NAMALWA (cell line): ENCODE measurements at places on chromosomes 2 and 18.

DNA sequence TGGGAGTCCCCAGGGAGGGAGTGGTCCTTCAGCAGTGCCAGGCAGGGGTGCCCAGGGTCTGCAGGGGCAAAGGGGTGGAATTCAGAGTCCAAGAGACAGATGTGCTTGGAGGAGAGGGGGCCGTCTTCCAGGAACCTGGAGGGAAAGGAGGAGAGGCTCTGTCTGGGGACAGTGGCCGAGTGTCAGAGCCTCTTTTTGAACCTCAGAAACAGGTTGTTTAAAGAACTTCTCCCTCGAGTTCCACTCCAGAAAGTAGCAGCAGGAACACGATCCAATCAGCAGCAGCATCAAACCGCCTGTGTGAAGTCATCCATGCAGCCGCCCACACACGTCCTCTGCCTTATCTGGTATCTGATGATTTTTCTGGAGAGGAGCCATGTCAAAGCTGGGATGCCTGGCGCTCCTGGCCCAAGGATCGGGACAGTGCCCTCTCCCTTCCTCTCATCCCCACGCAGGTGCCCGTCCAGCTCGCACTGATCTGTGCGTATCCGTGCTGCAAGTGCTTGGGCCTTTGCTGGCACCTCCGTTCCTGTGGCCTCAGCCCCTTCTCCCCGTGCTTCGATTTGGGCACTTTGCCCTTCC, 205.1 kb downstream of the NDUFA10 start:
- DNase-seq: no peak

DNA sequence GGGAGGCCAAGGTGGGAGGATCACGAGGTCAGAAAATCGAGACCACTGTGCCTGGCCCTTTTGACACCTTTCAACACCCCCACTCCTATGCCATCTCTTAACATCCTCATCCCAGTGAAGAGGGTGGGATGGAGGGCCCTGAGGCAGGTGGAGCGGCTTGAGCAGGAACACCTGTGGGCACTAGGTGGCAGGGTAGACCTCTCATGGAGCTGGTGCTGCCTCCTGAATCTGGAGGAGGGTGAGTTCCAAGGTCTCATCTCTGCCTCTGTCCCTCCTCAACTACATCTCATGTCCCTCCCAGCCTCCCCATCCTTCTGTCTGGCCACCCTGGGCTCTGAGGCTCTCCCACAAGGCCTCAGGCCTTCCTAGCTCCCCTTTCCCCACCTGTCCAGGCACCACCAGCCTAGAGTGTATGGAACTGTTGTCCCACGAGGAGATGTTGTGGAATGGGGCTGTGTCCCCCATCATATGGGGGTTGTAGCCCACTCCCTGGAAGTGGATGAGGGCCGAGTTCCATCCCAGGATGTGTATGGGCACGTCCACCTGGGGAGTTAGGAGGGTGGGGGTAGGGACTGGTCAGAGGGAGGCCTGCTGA, 17.0 kb upstream of the CRYBA2 start:
- peak; percentile 50 for DNase-seq

DNA sequence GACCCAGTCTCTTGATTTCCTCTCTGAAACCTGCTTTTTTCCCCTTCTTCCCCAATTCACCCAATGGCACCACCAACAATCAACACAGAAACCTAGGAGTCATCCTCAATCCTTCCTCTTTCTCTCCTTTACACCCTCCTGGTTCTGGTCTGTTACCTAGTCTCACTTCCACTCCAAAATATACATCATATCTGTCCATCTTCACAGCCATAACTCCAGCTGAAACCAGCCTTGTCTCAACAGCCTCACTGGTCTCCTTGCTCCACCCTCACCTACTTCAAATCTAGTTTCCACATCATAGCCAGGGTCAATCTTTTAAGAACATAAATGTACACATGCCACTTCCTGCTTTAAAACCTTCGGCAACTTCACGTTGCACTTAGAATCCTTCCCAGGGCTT, 11.8 kb upstream of the TWSG1 start:
- DNase-seq: no peak

- no peak for DNase-seq
These were observed 43.3 kb downstream of the NFATC1 start for GRCh38 chr18:79438898-79439627.

- no peak for DNase-seq
These were observed 75.5 kb upstream of the CCDC68 start for GRCh38 chr18:55034742-55035141.

DNA sequence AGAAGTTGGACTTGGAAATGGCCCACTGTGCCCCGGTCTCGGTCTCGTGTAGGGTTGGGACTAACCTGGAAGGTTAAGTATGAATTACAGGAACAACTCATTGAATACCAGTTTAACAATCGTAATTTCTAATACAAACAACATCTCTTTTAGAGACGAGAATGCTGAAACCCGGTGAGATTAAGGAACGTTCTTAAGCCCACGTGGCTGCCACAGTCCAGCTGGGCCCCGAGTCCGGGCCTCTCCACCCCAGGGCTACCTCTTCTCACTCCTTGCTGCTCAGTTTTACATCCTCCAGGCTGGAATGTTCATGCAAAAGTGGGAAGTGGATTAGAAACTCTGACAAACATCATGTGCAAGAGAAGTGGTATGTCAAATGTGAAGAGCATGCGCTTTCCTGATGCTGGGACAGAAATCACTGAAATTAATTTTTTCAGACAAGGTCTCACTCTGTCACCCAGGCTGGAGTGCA, 29.4 kb downstream of the NGEF start:
- no peak for DNase-seq

GRCh38 chr2:115652652-115653051, 1210.2 kb downstream of the DPP10 start:
- no peak for DNase-seq

GRCh38 chr2:163347982-163348856, 387.6 kb downstream of the FIGN start:
- DNase-seq: no peak

GRCh38 chr18:74610051-74610615, 12.5 kb downstream of the ZNF407 start:
- no peak for DNase-seq

DNA sequence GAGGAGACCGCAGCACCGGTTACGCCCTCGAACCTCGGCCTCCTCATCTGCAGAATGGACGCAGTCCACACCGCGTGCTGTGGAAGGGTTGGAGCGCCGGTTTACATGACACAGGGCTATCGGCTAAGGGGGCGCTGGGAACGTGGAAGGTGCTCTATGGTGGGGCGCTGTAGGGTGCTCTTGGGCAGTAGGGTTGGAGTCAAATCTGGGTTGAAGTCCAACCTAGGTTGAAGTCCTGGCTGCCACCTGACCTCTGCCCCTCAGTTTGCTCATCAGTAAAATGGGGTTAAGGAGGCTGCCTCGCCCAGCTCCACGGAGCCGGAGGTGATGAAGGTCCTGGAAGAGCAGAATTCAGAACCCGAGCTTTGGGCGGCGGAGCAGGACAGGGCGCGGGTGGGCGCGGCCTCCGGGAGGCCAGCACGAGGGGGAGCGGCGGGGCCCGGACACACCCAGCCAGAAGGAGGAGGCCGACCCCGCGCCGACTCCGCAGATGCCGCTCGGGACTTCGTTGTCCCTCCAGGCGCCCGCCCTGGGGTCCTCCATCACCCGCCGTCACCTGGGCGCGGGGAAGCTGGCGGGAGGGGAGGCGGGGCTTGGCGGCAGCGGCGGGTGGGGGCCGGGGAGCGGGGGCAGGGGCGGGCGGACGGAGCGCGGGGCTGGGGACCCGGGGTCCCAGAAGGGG, 558 bp upstream of the GAREM2 start:
- no peak for DNase-seq

DNA sequence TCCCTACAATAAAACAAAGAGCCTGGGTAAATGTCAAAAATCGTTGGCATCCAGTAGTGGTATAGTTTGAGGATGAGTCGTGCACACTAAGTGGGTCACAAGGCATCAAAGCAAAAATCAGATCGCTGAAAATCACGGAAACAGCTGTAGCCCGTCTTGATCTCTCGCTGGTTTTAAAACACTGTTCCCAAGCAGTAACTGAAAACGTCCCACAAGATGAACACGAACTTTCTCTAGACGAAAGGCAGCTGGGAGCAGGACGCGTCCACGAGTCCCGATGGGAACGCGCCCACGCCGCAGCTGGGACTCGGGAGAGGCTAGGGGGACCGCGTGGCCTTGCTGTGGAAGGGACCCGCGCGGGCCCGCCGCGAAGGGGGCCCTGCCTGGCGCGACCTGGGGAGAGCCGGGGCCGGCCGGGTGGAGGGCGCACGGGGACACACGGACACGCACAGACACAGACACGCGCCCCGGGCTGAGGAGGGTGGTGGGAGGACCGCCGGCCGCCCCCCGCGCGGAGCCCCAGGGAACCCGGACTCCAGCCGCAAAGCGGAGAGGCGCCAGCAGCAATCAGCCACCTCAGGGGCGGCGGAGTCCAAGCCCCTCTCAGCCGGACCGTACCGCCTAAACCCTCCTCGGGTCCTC, 651 bp downstream of the STK17B start:
- peak; percentile 74 for DNase-seq

- DNase-seq: no peak
These were observed 230.0 kb downstream of the ACTR3 start for GRCh38 chr2:114119862-114120261.

GRCh38 chr2:126804347-126804746, 94.3 kb upstream of the TEX51 start:
- no peak for DNase-seq

DNA sequence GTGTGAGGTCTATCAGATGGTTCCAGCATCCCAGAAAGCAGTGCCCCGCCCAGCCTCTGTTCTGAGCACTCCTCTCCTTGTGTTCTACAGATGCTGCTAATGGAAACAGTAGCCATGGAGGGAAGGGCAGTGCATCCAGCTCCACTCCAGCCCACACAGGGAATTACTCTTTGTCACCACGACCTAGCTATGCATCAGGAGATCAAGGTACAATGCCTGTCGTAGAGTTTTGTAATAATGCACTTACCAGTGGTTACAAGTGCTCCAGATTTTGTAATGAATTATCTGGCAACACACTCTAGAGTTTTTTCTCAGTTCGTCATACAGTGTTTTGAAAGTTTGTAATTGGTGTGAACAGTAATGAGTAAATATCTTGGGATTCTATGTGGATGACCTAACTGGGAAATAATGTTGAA, 161.1 kb downstream of the ESCO1 start:
- no peak for DNase-seq

- DNase-seq: no peak
These were observed 133.7 kb downstream of the FBXO15 start for GRCh38 chr18:74013955-74014354.

DNA sequence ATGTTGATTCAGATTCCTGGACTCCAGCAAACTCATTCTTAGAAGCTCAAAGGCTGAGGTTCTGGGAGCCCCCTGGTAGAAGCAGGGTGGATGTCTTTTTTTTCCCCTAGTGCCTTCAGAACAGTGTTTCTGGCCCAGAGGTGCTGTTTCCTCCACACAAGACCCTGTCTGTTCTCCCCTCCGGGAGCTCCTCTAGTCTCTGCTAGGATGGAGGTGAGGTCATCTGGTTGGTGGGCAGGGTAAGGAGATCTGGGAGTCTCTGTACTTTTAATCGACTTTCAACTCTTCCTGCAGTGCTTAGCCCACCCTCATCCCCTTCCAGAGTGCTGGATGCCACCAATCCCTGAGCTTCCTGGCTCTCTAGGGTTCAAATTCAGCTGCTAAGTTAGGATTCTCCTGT, 192.0 kb downstream of the SH3BP4 start:
- DNase-seq: no peak

- DNase-seq: peak; percentile 88
These were observed 11.3 kb downstream of the STK17B start for GRCh38 chr2:196160101-196160500.

- DNase-seq: no peak
These were observed 2.2 kb downstream of the NOL4 start for GRCh38 chr18:34222307-34223163.

- DNase-seq: no peak
These were observed at the start of gene BOK for GRCh38 chr2:241558532-241559322. Gene BOK (plus strand): TSS chr2:241558745. CDS start chr2:241559484, 739 bp downstream.

GRCh38 chr2:45096996-45097395, 87.7 kb upstream of the SIX2 start:
- DNase-seq: no peak

GRCh38 chr18:50240080-50240563, 26.2 kb downstream of the CFAP53 start:
- DNase-seq: no peak

- no peak for DNase-seq
These were observed 76.8 kb upstream of the SLC14A2 start for GRCh38 chr18:45538444-45538843.

GRCh38 chr2:168604252-168604651, 148.2 kb downstream of the CERS6 start:
- no peak for DNase-seq

DNA sequence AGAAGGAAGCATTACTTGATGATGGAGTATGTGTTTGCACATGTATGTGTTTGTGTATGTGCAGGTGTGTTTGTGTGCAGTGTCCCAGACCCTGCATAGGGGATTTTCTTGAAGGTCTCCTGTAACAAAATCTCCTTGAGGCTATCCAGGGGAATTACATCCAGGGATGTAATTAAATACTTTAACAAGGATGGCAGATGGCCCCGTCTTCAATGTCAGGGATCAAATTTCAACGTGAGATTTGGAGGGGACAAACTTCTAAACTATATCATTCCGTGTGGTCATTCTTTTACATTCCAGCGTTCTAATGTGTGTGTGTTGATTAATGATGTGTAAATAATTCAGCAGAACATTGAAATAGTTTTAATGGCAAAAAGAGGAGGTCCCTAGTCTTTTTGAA, 3.3 kb downstream of the UGT1A9 start:
- DNase-seq: peak; percentile 6

DNA sequence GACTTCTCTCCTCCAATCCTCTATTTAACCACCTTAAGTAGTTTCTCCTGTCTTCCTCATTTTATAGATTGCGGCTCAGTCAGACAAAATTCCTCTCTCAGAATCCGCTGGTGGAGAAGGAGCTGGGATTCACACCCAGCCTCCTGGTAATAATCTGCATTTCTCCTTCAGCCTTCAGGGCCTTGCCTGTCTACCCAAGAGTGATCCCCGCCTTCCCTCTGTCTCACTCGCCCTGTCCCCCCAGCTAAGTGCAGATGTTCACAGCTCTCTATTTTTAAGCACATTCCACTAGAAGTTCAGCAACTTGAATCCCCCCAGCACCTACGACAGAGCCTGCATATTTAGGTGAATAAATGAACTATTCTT, 212.5 kb upstream of the HAAO start:
- DNase-seq: no peak

- DNase-seq: no peak
These were observed 450 bp downstream of the KCNH7 start for GRCh38 chr2:162838136-162838497.

- no peak for DNase-seq
These were observed 70.4 kb downstream of the LYPD1 start for GRCh38 chr2:132599556-132599955.

DNA sequence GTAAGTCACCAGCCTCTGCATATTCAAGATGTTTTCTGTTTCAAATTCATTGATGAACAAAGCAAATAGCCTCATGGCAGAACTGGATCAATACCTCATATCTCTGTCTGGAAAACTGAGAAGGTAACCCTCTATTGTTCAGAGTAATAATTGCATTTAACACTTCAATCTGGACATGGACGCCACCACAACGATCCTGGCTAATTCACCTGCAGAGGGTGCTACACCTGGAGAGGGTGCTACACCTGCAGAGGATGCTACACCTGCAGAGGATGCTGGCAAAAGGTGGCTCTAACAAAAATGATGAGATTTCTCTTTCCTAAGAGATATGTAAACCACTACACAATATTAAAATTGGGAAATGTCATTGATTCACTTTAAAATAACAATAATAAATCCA, 183.1 kb upstream of the HNRNPA3 start:
- DNase-seq: no peak

- DNase-seq: no peak
These were observed 274.8 kb upstream of the NCKAP5 start for GRCh38 chr2:133843091-133843490.
